ENCODE measurements at places on chromosomes 5 and 9. TPM values are rescaled to one million over a fixed set of nuclear protein-coding genes. Genes with fewer than 3 reads are reported as not detected.

- no peaks in the 10 kb centered on the region for H3K4me1 ChIP-seq
- H3K36me3 ChIP-seq, result no peaks in the 10 kb centered on the region
- no peaks in the 10 kb centered on the region for H3K27me3 ChIP-seq
- DNase-seq, result no peak
- H3K4me3 ChIP-seq, result no peak overlapping the region
- H3K27ac ChIP-seq, result no peak overlapping the region
Measured at GRCh38 chr5:87054821-87055220, 212.9 kb upstream of the RASA1 start.

DNA sequence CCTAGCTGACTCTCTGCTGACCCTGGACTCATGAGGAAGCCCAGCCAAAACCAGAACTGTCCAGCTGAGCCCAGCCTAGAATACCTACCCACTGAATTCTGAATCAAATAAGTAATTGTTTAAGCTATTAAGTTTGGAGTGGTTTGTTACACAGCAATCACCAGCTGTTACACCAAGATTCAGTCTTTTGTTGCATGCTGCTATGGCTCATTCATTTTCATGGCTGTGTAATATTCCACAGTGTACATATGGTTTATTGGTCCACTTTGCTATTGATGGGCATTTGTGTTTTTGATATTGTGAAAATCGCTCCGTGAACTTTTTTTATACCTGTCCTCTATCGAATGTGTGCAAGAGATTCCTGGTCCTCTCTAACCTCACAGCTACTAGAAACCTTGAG, 156.4 kb downstream of the FGF18 start:
- H3K4me3 ChIP-seq, result no peak overlapping the region
- H3K4me1 ChIP-seq, result no peaks in the 10 kb centered on the region
- H3K27me3 ChIP-seq, result no peaks in the 10 kb centered on the region
- no peak overlapping the region for H3K27ac ChIP-seq
- H3K36me3 ChIP-seq, result no peaks in the 10 kb centered on the region

- no peaks in the 10 kb centered on the region for H3K27me3 ChIP-seq
- H3K4me3 ChIP-seq, result no peak overlapping the region
- DNase-seq, result no peak
- peaks cover 10% of the 10 kb centered on the region for H3K4me1 ChIP-seq
- H3K27ac ChIP-seq, result no peak overlapping the region
Measured at GRCh38 chr9:126440940-126441339, 114.3 kb downstream of the MVB12B start.

DNA sequence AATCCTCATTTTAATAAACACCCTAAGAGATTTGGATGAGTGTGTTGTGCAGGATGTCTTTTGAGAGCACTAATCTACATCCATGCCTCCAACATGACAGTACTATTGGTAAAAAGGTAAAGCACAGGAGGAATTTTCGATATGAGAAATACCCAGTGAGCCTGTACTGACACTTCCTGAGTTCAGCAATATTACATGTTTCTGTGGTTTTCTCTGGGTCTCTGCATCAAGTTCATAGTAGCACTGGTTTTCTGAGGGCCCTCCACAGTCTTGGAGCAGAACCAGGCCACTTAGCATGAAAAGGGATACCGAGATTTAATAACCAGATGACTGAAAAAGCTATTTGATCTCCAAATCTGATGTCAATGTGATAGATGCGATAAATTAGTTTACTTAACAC, 524.1 kb downstream of the TMEM38B start:
- H3K4me1 ChIP-seq, result no peaks in the 10 kb centered on the region
- H3K27ac ChIP-seq, result no peak overlapping the region
- no peaks in the 10 kb centered on the region for H3K27me3 ChIP-seq
- H3K36me3 ChIP-seq, result no peaks in the 10 kb centered on the region
- no peak for DNase-seq

GRCh38 chr5:53895091-53895683, 334.7 kb downstream of the NDUFS4 start:
- H3K27me3 ChIP-seq, result no peaks in the 10 kb centered on the region
- H3K4me1 ChIP-seq, result no peaks in the 10 kb centered on the region
- no peak overlapping the region for H3K27ac ChIP-seq
- H3K4me3 ChIP-seq, result no peak overlapping the region

DNA sequence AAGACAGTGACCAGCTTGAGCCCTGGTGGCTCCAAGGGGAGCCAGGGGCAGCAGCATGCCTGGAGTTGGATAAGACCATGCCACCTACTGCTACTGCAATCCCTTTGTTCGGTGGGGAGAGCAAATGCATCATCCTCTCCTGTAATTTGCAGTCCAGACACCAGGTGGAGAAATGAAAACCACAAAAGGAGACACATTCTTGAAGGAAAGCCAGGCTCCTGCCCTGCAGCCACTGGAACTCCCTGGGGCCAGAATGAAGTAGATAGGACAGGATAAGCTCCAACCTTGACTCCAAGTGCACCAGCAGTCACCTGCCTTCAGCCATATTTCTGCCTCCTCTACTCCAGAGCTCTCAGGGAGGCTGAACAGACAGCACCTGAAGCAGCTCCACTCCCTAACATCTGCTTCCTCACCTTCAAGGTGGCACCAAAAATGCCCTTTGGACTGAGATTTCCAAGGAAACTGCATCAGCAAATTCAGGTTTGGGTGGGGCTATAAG, 65.1 kb upstream of the IQGAP2 start:
- H3K4me1 ChIP-seq, result no peaks in the 10 kb centered on the region
- no peaks in the 10 kb centered on the region for H3K27me3 ChIP-seq
- peak; percentile 47 for DNase-seq
- H3K27ac ChIP-seq, result no peak overlapping the region
- H3K36me3 ChIP-seq, result no peaks in the 10 kb centered on the region
- no peak overlapping the region for H3K4me3 ChIP-seq

DNA sequence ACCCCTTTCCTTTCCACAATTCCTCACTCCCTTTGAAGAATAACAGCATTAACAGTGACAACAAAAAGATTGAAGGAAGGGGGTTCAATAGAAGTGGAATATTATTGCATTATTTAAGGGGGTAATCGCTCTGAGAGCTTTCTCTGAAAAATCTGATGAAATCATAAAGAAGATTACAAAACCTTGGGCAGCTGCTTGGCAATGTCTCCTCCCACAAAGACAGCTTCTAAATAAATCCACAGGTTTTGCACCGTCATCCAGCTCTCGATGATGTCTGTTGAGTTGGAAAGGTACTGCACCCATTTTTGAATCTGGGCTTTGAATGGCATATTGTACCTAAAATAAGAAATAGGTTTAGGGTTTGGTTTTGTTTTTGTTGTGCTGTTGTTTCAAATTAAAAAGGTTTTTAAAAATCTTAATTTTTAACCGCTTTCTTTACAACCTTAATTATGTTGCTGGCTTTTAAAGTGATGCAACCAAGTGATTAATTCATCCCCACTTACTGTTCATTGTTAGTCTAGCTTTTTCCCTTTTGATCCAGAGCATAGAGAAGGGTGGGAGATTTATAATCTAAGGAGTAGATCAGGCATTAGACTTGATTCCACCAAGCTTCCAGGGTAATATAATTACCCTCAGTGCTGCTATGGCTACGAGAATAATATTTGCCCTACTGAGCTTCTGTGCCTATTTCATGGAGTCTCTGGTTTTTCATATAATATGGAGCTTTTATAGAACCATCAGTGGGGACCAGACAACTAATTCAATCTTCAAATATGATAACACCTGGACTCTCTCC, 85.0 kb downstream of the DNAH5 start:
- H3K4me1 ChIP-seq, result no peaks in the 10 kb centered on the region
- DNase-seq, result no peak
- no peak overlapping the region for H3K27ac ChIP-seq
- H3K27me3 ChIP-seq, result no peaks in the 10 kb centered on the region
- no peak overlapping the region for H3K4me3 ChIP-seq

- no peaks in the 10 kb centered on the region for H3K27me3 ChIP-seq
- H3K27ac ChIP-seq, result no peak overlapping the region
- no peaks in the 10 kb centered on the region for H3K36me3 ChIP-seq
- DNase-seq, result no peak
- peaks cover 5% of the 10 kb centered on the region for H3K4me1 ChIP-seq
Measured at GRCh38 chr9:72955126-72955455, 2.2 kb upstream of the ALDH1A1 start.

- no peaks in the 10 kb centered on the region for H3K4me1 ChIP-seq
- H3K4me3 ChIP-seq, result no peak overlapping the region
- no peaks in the 10 kb centered on the region for H3K36me3 ChIP-seq
- no peak overlapping the region for H3K27ac ChIP-seq
- no peaks in the 10 kb centered on the region for H3K27me3 ChIP-seq
Measured at GRCh38 chr9:13414349-13414748, 134.9 kb upstream of the MPDZ start.

DNA sequence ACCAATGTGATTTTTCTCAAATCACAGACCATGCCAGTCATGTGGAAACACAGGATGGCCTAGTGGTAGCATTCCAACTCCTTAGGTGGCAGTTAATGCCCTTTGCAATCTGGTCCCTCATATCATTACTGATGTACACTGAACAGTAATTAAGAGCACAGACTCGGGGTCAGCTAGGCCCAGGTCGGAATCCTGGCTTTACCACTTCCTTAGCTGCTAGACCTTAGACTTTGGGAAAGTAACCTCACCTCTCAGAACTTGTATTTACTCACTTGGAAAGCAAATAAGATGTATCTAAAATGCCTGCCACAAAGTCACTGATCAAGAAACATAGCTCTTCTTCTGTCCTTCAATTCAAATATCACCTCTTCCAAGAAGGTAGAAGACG, 112.8 kb downstream of the MAPKAP1 start:
- no peak for DNase-seq
- H3K36me3 ChIP-seq, result no peaks in the 10 kb centered on the region
- no peak overlapping the region for H3K4me3 ChIP-seq
- no peak overlapping the region for H3K27ac ChIP-seq

DNA sequence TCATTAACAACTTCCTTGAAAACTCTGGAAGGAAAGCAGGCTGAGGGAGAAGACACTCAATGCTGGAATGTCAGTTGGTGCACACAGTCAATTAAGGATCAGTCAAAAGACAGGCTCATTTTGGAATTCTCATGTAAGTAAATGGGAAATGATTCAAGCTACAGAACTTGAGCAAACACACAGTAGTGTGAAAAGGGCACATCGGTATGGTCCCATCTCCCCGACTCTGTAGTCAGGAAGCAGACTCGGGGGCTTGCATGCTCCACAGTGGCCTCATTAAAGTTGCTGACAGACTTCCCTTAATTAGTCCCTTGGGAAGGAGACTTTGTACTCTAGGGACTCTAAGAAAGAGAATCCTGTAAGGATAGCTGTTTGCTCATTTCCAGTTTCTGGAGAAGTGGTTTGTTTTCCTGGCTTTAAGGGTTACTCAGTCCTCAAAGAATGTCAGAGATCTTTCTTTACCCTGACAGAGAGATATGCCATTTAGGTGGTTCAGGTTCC, 339.2 kb downstream of the ADAMTS6 start:
- H3K36me3 ChIP-seq, result no peaks in the 10 kb centered on the region
- H3K4me3 ChIP-seq, result no peak overlapping the region

DNA sequence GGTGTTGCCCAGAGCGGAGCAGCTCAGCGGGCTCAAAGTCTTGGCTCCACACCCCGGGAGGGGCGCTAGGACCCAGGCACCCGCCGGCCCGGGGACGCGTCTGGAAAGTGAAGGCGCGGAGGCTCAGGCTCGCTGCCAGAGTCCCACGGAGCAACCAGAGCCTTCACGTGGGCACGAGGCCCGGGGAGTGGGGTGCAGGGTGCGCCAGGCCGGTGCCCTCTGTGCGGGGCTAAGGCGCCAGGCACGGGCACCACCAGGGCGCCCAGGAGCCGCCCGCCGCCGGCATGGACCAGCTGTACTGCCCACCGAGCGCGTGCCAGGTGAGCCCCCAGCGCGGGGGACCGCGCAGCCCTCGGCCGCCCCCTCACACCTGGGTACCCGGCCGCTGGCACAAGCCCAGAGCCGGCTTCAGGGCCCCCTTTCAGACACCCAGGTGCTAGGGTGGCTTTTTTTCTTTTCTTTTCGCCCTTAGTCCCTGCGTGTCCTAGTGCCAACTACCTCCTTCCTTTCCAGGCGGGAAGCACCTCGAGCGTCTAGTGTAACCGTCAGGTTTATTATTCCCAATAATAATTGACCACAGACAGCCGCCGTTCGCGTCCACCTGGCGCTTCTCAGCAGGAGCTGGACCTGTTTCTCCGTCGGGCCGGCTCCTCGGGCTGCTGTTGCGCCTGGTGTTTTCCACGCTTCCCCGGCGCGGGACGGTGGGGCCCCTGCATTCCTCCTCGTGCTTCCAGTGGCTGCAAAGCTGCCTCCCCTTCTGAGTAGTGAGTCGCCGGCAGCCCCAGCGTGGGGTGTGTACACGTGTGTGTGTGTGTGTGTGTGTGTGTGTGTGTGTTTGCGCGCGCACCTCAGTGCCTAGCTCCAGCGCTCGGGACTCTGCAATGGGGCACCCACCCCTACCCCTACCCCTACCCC, 30.1 kb upstream of the PDE8B start:
- peaks cover 16% of the 10 kb centered on the region for H3K27me3 ChIP-seq
- peak; percentile 18 for DNase-seq
- H3K4me3 ChIP-seq, result peak overlapping the region; percentile 26
- peaks cover 7% of the 10 kb centered on the region for H3K4me1 ChIP-seq
- H3K27ac ChIP-seq, result no peak overlapping the region
- no peaks in the 10 kb centered on the region for H3K36me3 ChIP-seq

DNA sequence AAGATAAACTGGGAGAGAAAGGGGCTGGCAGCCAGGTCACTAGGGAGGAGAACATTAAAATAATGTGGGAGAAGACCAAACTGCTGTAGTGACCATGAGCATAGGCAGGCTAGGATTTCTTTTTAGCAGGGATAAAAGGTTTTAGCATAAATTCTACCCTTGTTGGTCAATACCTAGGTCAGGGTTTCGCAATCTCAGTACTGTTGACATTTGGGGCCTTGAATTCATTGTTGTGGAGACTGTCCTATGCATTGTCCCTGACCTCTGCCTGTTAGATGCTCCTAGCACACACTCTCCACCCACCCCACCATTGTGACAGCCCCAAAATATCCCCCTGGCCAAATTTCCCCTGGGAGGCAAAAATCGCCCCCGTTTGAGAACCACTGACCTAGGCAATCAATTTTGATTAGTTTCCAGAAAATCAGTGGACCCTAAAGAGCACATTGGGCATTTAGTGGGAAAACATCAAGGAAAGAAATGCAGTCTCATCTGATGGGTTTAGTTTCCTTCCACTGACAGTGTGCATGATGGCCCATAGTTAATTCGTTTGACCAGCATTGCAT, 181.4 kb downstream of the NTRK2 start:
- H3K4me3 ChIP-seq, result no peak overlapping the region
- DNase-seq, result no peak
- H3K27ac ChIP-seq, result no peak overlapping the region
- no peaks in the 10 kb centered on the region for H3K36me3 ChIP-seq

DNA sequence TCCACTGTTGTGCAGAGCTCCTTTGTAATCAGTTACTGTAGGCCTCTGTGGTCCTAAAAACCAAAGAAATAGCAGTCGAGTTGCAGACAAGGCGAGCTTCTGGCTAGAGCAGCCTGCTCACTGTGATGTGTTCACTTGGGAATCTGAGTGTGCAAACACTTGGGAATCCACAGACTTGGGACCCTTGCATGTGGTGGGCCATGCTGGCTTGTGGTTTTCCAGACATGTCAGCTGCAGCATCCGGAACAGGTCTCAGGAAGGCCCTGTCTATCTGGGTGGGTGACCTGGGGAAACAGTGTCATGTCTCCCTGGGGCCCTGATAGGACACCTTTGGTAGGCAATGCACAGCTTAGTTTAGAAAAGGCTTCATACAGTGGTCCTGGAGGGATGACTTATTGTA, 66.4 kb downstream of the WWC1 start:
- H3K27me3 ChIP-seq, result no peaks in the 10 kb centered on the region
- H3K36me3 ChIP-seq, result no peaks in the 10 kb centered on the region
- no peaks in the 10 kb centered on the region for H3K4me1 ChIP-seq
- no peak overlapping the region for H3K4me3 ChIP-seq
- no peak for DNase-seq

TEX48 gene
- total RNA-seq, result not detected

WDR41 gene
- 30.8 TPM for total RNA-seq

PCDHAC1 gene
- total RNA-seq, result 0.70 TPM

SPATA31C1 gene
- total RNA-seq, result not detected

G3BP1 gene
- total RNA-seq, result 79.7 TPM

PCDHB16 gene
- 0.46 TPM for total RNA-seq

RASEF gene
- total RNA-seq, result 0.23 TPM

UBE2QL1 gene
- 1.1 TPM for total RNA-seq

Data from adrenal gland (tissue), 19 donors.